ENCODE measurements at places on chromosomes 7 and 10.

DNA sequence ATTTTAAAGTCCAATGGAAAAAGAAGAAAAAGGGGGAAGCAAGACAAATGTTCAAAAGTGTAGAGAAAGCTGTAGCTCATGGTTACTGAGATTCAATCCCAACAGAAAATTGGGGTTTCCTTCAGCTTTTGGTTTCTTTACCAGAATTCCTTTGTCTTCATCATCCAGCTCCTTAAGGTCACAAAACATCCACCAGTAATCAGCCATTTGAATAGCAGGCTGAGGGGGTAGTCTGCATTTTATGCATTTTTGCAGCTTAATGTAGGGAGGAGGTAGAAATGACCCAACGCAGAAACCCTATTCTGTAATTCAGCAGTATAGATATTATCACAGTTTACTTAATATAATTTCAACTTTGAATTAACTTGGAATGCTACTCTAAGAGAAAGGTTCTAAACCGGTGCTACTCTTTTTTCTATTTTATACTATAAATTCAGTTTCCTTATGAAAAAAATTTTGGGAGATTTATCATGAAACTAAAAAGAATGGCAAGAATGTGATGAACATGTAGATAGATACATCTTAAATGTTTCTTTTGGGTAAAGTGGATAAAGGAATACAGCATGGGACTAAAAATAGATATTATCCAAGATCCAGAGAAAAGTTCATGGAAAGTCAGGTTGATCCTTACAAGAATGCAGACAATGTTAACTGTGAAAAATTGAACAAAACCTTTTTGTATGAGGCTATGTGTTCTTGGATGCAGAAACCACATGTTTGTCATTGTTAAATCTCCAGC, 596.9 kb downstream of the PHTF2 start:
- no peak for DNase-seq

DNA sequence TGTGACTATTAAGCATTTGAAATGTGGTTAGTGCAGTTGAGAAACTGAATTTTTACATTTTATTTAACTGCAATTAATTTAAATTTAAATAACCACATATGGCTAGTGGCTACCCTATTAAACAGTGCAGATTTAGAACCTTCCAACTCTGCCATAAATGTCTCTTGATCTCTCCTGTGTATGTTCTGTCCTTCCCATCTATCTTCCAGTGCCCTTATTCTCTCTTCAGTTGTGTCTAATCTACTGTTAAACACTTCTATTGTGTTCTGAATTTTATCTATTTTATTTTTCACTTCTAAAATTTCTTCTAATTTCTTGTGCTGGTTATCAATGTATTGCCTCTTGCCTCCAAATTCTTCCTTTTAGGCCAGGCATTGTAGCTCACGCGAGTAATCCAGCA, 105.0 kb downstream of the CUL2 start:
- no peak for DNase-seq

- peak; percentile 16 for DNase-seq
These were observed 34.6 kb upstream of the SLC35G1 start for GRCh38 chr10:93859049-93859655.

- DNase-seq = peak; percentile 50
These were observed 762.8 kb downstream of the GATA3 start for GRCh38 chr10:8817299-8817698.

DNA sequence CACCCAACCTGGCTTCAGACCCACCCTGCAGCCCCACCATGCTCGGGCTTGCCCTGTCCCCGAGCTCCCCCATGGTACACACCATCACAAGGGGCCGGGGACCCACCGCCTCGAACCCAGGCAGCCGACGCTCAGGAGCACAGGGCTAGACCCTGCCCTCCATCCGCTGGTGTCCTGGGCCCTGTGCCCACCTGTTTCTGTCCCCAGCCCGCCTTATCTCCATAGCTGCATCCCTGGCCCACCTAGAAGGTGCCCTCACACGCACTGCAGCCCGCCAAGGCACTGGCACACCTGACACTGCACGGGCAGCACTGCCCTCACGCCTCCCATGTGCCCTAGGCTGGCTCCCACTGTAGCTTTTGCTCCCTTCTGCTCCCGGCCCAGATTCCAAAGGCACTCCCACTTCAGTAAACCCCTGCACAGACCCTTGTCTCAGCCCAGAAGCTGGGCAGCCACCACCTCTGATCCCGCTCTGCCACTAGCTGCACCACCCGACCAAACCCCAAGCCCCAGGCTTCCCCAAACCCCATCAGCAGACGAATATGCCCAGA, 17.1 kb downstream of the YKT6 start:
- no peak for DNase-seq

DNA sequence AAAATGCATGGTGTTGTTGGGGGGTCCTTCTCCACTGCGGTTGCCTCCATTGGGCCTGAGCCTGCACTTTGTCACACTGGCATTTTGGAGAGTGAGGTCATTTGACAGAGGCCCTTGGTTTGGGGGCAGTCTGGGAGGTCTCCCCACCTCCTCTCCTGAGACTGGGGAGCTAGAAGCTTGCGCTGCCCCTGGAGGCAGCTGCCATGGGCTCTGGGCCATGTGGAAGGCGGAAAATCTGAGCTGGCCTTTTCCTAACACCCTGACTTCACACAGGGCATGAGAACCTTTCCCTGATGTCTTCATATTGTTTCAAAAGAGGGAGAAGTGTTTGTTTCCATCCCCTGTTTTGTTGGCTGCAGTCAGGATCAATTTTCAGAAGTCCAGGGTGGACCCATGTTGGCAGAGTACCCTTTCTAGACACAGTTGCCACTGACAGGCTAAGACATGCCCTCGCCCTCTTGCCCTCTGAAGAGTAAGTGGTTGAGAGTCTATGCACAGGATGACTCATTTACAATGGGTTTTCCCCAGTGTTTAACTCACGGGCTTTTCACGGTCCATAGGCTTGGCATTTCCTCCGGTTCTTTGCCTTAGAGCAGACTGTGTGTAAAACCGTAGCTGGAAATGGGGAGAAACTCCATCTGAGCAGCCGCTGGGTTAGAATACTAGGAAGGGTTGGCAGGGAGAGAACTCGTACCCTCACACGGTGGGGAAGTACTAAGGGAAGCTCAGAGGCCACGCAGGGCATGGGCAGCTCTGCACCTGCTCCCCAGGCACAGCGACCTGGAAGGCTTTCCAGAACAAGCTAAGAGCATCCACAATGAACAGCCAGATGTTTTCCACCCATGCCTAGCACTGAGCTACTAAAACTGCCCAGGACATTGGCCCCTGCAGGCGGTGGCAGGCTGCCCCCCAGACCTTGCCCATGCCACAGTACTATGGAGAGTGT, 655.0 kb downstream of the SDK1 start:
- DNase-seq = no peak

- DNase-seq = no peak
These were observed 23.5 kb upstream of the FAM180A start for GRCh38 chr7:135771961-135772638.

GRCh38 chr10:103983367-103983911, 16.5 kb downstream of the SLK start:
- no peak for DNase-seq

DNA sequence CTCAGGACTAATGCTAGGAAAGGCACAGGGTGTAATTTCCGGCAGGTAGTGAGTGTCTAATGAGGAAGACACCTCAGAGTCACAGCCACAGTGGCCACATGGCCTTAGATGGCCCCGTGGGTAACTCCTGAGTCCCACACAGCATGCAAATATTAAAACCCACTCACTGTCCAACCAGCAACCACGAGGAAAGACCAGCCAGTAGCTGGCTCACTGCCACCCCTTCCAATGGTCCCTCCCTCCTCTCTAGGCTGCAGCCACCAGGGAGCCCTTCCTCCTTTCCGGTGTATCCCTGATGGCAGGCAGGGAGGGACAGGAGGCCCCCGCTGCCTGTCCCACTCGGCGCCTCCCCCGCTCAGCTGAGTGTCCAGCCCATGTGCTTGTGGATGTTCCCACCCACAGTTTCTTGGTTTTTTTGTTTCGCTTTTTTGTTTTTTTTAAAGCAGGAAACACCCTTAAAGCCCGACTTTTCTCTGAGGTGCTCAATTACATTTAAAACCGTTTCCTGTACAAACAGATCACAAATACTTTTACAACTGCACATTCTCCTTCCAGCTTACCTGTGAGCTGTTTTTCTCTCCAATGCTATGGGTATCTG, 9.2 kb downstream of the BNIP3 start:
- no peak for DNase-seq

All from umbilical cord (tissue), 2 donors.